ENCODE measurements at places on chromosomes 16 and 17.

- no peak for DNase-seq
Measured at GRCh38 chr17:32793841-32794240, 83.1 kb downstream of the MYO1D start.

- DNase-seq: no peak
Measured at GRCh38 chr17:71970312-71970711, 150.5 kb upstream of the SOX9 start.

DNA sequence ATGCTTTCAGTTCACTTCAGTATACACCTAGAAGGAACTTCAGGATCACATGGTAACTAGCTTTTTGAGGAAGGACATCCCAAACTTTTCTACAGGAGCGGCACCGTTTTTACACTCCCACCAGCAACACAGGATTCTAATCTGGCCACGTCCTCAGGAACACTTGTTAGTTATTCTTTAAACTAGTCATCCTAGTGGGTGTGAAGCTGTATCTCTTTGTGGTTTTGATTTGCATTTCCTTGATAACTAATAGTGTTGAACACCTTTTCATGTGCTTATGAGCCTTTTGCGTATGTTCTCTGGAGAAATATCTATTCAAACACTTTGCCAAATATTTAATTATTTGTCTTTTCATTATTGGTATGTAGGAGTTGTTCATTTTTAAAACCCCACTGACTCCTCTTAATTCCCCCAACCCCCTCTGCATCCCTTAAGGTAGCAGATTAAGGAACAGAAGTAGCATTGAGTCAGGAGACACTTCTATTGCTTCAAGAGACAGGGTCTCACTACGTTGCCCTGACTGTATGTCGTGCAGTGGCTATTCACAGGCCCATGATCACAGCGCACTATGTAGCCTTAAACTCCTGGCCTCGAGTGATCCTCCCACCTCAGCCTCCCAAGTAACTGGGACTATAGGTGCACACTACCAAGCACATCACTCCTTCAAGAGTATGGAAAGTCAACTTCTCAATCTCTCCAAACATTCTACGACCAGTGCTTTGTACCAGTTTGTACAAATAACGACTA lies 25.4 kb downstream of the YWHAE start:
- no peak for DNase-seq

DNA sequence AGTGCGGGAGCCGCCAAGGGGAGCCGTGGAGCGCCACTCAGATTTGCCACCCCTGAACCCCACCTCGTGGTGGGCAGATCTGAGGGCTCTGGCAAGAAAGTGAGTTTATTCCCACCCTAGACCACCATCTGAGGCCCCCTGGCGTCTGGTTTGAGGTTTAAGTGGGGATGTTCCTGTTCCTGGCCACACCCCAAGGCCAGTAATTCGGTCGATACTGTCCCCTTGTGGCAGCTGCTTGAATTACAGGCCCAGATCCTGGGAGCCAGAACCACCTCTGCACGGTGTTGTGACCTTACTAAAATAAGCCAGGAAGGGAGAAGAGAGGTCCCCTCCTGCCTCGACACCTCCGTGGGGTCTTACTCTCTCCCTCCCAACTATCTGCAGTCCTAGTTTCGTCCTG lies 3.3 kb upstream of the LAT start:
- no peak for DNase-seq

DNA sequence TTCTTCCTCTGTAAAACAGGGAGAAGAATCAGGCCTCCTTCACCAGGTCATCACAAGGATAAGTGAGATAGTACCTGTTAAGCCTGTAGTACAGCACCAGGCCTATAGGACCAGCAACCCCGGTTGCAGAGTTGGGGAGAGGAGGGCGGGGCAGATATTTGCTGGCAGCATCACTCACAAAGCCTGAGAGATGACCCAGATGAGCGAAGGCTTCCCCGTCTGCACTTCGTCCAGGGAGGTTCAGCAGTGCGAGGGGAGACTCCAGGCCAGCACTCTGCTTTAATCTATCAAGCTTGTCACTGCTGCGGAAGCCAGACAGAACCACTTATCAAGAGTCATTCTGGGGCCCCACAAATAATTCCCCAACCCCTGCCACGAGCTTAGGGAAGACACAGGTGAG lies 15.8 kb upstream of the RBBP6 start:
- DNase-seq: no peak

- DNase-seq: no peak
Measured at GRCh38 chr16:35193956-35194355, 1734.5 kb downstream of the TP53TG3F start.

GRCh38 chr17:39971076-39971603 lies 8.3 kb downstream of the GSDMA start:
- no peak for DNase-seq

- DNase-seq: no peak
Measured at GRCh38 chr16:55773859-55774549, 58.9 kb downstream of the CES1 start.

GRCh38 chr17:82933911-82934310 lies 94.1 kb upstream of the ZNF750 start:
- DNase-seq: no peak

DNA sequence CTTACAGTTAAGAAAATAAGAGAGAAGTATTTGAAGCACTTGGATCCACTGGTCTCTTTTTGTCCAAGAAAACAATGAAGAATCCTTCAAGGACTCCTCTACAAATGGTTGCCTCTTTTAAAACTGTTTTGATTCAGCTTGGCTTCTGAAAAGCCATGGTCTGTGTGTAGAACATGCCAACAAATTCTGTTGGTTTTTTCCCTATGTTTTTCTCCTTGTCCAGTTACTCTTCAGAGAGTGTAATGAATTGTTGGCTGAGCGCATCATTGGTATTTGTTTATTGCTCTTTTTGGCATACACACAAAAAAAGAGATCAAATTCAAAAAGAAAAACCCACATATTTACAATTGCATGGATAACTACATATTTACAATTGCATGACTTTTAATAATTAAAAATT lies at the start of gene ABCA10:
Gene ABCA10 (minus strand): TSS at position 249 of the 400 bp plus-strand sequence. CDS start 3,466 bp downstream, outside the sequence.
- no peak for DNase-seq

GRCh38 chr17:31608659-31609254 lies 217.3 kb downstream of the RAB11FIP4 start:
- DNase-seq: no peak

DNA sequence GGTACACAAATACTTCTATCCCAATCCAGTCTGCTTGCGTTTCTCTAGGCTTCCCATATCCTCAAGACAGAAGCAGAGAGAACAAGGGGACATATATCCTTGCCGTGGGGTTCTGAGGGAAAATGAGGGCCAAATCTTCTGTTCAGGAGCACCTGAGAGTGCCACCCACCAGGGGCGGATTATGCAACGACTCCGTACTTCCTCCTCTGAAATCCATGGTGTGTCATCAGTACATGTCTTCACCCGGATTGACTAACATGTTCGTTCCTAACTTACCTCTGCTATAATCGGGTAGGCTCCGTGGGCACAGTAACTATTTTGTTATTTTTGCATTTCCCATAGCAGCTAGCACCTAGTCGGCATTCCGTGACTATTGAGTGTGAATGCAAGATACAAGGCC lies 7.8 kb upstream of the ZNF200 start:
- DNase-seq: no peak

DNA sequence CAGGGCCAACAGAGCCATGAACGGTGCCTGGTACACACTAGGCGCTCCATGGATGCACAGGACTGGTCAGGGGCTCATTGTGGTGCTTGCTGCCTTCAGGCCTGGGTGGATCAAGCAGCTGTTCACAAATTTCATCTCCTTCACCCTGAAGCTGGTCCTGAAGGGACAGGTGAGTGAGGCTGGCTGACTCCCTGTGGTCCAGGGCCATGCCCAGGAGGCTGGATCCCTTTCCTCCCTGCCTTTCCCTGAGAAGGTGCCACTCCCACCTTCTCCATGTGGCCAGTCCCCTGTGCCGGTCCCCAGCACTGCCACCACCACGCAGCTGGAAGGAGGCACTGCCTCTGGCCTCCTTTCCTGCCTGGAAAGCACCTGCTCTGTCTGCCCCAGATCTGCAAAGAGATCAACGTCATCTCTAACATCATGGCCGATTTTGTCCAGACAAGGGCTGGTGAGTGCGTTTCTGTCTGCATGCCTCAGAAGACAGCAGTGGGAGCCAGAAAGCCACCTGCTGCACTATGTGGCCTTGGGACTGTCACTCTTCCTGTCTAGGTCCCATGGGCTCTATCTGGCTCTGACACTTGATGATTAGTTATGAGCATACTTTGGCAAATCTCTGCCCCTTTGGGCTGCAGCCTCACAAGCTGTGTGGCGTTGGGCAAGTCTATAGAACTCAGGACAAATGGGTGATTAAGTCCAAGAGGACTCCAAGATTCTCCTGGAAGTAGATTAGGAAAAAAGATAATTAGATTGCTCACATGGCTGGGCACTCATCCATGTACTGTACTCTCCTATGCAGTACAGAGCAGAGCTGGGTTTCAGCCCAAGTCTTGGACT lies 9.4 kb downstream of the CETP start:
- no peak for DNase-seq

- DNase-seq: no peak
Measured at GRCh38 chr16:87930456-87930855, 5.9 kb downstream of the CA5A start.

DNA sequence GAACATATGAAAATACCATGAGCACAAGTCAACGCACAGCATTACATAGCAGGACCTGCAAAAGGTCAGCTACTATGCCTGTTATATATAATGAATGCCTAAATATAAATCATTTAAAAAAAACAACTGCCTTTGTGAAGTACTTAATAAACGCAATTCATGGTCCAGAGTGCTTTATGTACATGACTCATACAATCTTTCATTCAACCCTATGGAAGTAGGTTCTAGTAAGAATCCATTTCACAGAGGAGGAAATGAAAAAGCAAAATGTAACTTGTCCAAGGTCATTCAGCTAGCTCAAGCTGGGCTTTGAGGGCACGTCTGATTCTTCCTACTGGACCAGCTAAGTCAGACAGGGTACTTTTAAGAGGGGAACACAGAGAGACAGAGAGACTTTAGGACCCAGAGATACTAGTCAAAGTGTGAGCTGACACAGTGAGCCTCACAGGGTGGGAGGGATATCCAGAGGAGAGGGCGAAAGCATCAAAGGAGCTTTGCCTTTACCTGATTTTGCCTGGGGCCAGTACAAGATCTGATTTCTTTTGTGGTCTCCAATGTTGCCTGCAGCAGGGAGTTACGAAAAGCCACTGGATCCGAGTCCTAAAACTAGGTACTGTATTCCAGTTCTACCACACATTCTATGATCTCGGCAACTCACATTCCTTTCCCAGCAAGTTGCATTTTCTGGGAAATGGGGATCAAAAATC lies 83.4 kb upstream of the ZFHX3 start:
- no peak for DNase-seq

DNA sequence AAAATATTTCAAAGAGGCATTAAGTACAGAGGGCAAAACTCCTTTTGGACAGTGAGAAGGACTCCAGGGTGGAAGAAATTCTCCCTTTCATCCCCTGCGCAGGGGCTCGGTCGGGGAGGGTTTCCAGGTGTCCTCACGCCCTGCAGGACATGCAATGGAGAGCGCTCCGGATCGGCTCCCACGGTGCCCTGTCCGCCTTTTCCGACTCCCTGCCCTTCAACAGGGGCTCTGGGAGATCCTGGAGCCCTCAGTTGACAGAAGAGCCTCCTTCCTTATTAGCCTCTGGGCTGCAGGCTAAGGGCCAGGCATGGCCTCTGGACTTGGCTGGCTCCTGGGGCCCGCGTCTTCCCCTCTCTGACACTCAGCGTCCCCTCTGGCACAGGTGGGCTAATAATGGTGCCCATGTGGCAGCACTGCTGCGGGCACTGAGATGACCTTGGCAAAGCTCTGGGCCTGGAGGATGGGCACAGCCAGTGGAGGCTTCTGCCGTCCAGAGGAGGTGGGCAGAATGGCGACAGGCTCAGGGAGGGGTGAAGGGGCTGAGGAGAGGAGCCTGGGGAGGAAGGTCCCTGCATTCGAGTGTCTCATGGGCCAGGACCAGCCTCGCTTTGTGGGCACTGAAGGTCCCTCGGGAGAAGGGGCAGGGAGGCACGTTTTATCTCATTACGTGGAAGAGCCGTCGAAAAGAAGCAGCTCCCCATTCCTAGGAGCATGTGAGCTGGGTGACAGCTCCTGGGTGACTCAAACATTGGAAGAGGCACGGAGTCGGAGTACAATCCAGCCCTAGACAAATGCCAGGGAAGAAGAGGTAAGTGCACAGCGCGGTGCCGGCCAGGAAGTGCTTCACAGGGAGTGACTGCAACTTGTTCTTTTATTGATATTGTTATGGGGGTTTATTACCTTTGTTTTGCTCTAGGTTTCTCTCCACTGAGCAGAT lies 161.7 kb downstream of the IRF8 start:
- DNase-seq: no peak

GRCh38 chr17:77489239-77489892 lies 348.6 kb downstream of the SEC14L1 start:
- DNase-seq: no peak

DNA sequence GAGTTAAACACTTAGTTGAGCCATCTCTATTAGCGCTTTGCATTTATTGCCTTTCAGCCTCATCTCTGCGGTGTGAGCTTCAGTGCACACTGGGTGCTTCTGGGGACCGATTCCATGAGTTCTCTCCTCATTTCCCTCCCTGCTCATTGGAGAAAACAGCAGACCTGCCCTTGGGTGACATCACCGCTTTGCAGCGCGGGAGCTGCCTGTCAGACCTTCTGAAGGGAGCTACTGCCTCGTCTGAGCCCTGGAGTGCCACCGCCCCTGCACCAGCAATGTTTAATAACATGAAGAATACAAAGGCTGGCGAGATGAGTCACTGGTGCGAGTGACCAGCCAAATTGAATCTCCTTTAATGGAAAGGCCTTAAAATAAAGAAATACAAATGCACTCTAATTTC lies 30.2 kb upstream of the CPPED1 start:
- no peak for DNase-seq

DNA sequence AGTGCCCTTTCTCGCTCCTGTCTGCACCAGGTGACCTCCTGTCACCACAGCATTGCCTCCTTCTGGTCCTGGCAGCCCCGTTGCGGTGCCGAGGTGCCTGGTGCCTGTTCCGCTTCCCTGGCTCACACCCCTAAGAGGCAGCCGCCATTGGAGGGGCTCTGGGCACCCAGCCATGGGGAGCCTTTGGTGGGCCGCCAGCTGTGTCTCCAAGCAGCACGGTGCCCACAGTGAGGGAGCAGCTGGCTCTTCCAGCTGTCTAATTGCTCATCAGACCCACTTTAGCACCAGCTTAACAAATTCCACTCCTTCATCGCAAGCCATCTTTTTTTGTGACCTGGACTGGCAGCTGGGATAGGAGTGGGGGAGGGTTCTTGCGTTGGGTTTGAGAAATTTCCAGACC lies 276.1 kb downstream of the SNX29 start:
- no peak for DNase-seq

GRCh38 chr16:84677849-84678248 lies 22.0 kb upstream of the USP10 start:
- no peak for DNase-seq

All from T follicular helper cell (primary cell).